B cell (primary cell): ENCODE measurements at places on chromosomes 11 and 22.

DNA sequence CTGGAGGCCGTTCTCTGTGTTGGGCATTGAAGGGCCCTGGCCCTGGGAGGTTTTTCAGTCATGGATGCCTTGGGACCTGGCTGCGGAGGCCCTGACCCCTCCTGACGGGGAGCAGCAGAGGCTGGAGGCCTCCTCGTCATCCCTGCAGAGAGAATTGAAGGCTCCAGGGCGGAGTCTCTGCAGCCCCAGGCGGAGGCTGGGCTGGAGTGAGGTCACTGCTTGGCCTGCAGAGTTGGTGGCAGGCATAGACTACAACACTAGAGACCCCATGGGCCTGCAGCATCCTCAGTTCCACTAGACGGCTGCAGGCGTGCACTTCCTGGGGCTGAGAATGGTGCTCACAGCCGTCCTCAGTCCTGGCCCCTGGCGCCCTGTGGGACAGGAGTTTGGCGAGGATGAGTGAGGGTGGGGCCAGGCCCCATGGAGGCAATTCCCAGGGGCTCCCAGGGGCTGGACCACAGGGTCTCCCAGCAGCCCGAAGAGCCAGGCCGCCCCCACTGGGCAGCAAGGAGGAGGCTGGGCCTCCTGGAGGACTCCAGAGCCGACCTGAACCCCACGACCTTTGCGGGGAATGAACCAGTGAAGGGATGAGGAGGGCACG, 1194.9 kb downstream of the BRD1 start:
- no peak for DNase-seq

DNA sequence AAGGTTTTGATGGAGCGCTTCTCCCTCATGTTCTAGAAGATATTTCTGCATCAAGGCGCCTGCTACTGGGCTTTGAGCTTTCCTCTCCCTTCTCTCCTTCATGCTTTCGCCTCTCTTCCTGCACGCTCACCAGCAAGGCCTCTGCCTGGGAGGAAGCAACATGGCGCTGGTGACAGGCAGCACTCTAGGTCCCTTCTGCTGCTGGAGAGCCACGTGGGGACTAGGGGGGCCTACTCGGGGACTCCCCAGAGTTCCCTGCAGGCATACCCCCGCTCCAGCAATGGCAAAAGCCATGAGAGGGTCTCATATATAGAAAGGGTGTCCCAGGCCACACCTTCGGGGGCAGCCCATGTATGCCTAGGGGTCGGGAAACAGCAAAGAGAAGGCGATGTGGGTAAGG, 49.7 kb downstream of the GRIK4 start:
- no peak for DNase-seq

DNA sequence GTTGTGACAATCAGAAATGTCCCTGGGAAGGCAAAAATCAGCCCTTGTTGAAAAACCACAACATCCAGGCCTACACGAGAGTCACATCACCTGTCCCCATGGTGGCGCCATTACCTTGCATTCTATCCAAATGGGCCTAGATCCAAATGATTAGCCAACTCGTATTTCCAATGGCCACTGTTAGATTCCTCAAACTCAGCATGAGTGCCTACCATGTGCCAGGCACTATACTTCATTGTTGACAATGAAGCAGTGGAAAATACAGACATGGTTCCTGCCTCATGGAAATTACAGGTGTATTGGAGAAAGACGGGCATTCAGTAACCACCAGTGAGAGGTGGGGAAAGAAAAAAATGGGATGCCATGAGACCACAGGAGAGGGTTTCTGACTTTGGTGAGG, 29.8 kb upstream of the CREB3L1 start:
- DNase-seq = no peak

DNA sequence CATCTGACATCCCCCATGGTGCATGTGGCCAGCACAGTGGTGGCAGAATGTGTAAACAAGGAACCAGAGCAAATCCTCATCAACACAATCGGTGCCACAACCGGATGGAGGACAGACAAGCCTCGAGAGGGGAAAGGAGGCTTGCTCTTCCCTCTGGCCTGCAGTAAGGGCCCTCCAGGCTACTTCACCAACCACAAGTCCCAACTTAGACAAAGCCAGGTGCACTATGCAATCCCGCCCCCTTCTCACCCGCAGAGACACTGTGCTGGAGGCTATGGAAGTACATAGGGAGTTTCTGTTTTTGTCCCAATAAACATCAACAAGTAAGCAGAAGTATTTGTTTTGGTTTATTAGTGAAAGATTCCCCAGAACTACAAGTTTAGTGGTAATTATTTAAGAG, 54.3 kb downstream of the SPATA19 start:
- DNase-seq = no peak

DNA sequence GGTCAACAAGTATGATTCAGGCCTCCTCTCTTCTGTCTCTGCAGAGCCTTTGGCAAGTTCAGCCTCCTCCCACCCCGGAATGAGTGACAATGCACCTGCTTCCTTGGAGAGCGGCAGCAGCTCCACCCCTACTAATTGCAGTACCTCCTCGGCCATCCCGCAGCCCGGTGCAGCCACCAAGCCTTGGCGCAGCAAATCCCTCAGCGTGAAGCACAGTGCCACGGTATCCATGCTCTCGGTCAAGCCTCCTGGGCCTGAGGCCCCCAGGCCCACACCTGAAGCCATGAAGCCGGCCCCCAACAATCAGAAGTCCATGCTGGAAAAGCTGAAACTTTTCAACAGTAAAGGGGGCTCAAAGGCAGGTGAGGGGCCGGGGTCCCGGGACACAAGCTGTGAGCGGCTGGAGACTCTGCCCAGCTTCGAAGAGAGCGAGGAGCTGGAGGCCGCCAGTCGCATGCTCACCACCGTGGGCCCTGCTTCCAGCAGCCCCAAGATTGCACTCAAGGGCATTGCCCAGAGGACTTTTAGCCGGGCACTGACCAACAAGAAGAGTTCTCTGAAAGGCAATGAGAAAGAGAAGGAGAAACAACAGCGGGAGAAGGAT, 220.6 kb downstream of the NAV2 start:
- DNase-seq = no peak

DNA sequence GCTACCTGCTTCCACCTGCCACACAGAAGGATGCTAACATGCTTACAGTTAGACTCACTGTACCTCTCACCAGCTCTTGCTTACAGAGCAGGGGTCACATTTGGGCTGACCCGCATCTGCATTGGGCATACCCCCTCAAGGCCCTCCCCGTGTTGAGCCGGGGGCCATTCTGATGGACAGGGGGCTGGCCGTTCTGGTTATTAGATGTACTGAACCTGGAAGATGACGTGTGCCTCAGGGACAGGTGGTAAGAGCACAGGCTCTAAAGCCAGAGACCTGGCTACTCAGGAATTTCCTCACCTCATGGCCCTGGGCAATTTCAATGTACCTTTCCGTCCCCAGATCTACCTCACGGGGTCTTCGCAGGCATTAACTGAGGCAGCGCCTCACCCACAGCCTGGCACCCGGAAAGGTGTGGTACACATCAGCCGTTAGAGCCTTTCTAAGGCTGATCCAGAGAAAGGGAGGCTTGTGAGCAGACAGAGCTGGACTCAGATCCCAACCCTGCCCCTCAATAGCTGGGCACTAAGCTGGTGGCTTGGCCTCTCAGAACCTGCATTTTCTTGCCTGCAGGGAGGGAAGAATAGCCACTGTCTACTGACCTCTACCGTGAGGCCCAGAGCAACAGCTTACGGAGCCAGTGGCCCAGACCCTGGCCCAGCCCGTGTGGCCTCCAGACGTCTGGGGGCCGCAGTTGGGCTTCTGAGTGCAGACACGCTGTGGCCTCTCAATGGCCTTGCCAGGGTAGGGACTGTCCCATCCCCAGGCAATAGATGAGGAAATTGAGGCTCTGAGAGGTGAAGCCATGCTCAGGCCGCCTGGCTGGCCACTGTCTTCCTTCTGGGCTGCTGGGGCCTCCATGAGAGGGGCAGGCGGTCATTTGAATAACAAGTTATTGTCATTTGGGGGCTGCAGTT, 100.6 kb downstream of the MORC2 start:
- no peak for DNase-seq

GRCh38 chr11:30585125-30585891, 845 bp downstream of the MPPED2 start:
- DNase-seq = peak; percentile 18

- DNase-seq = no peak
Measured at GRCh38 chr22:25567251-25567675, 2.8 kb downstream of the GRK3 start.

DNA sequence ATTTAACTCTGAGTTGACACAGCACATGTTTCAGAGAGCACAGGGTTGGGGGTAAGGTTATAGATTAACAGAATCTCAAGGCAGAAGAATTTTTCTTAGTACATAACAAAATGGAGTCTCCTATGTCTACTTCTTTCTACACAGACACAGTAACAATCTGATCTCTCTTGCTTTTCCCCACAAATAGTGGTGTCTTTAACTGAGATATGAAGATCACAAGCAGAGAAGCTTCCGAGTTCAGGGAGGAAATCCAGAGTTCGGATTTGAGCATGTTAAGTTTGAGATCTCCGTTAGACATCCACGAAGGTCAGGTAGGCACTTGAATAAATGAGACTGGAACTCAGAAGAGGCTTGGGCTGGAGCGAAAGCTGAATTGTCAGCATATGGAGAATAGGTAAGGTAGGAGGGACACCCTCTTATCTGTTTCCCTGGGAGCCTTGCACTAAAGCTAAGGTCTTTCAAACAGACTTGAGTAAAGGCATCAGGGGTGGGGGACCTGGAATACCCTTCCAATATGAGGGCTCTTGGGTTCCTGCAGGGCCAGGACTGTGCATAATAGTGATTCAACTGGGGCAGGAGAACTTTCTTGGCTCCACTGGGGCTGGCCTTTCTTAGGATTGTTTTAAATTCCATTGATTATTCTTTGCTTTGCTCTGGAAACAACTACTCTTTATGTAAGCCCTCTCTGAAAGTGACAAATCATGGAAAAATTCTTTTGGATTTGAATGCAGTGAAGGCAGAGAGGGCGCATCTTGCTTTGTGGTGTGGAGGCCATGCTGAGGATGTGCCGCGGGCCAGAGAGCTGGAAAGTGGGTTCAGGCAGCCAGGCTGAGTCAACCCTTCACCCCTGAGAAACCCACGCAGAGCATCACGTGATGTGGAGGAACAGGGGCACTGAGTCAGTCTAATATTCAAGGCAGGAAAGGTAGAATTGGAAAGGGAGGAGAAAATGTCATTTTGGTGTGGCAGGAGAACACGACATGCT, 62.7 kb upstream of the AMPD3 start:
- DNase-seq = no peak

DNA sequence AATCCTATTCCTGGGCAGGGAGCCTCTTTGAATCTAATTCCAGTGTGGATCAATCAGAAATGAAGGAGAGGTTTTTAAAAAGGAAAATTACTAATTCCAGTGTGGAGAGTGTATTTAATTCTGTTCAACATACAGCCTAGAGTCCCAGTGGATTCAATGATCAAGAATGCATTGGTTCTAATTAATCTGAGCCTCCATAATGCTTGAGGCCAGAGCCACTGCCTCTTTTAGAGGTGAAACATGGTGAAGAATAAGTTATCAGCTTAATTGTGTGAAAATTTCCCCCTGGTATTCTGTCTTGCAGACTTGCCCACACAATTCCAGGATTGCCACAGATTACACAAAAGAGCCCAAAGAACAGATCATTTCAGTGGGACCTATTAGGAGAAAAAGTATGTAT, 87.7 kb downstream of the TECTA start:
- DNase-seq = no peak

DNA sequence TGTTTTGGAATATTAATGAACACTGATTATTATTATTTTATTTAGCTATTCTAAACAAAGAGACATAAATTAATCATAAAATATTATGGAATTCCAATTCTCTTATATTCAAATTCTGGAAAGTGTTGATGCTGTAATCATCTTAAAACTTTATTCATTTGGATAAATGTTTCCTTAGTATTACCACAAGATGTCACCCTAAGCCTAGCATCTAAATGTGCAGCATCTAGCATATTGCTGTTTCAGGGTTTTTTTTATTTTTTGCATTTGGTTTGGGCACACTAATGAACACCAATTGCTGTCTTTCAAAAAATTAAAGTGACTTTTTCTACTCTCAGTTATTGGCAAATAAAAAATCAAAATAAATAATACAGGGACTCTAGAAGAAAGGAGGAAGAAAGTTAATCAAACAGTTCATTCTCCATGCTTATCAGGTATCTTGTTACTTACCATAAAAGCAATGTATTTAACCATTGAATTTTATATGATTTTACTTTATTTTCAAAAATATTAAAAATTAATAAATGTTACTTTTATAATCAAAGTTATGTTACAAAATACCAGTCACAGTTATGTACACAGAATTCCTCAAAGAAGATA, 31.8 kb downstream of the DLG2 start:
- peak; percentile 54 for DNase-seq

DNA sequence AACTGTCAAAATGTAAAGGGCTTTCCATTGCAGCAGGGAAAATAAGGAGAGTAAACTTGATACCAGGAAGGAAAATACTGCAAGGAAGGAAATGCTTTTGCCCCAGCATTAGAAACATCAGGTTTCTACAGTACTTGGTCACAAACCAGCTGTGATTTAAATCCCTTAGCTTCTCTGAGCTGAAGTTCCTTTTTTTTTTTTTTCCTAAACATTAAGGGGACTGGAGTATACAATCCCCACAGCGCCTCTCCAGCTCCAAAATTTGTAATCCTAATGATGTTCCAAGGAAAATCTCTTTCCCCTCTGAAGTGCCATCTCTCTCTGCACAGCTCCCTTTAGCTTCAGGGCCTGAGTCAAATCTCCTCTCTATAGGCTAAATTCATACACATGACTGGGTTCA, 220.5 kb upstream of the PITPNB start:
- no peak for DNase-seq

- DNase-seq = peak; percentile 89
Measured at GRCh38 chr22:23849009-23850006, 8.4 kb upstream of the SLC2A11 start.

DNA sequence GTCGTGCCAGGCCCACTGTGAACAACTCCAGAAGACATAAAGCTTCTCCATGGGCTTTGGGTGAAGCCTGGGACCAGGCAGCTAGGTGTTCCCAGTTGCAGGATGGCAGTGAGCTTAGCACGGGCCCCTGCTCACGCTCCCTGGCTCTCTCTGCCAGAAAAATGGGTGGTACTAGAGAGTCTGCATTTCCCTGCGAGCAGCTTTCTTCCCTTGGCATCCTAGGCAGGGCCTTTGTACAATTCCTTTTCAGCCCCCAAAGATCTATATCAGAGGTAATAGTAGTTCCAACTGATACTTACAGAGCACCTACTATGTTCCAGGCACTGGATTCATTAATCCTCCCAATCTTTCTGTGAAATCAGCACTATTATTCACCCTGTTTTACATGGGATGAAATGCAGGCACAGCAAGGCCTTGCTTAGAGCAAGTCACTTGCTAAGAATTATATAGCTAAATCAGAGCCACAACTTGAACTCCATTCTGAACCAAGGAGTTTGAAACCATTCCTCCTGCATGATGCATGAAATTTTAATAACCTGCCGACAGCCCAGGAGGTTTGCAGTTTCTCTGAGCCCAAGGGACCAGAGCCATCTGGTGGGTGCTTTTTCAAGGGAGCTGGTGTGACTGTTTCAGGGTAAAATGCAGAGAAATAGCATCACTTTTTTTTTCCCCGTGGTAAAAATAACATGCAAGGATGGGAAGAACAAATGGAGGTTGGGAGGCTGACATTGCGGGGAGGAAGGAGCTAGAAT, 22.7 kb downstream of the NAV2 start:
- DNase-seq = no peak

- no peak for DNase-seq
Measured at GRCh38 chr11:127070808-127071207, 70.2 kb upstream of the KIRREL3 start.
